ENCODE measurements at places on chromosomes 5 and 9.

DNA sequence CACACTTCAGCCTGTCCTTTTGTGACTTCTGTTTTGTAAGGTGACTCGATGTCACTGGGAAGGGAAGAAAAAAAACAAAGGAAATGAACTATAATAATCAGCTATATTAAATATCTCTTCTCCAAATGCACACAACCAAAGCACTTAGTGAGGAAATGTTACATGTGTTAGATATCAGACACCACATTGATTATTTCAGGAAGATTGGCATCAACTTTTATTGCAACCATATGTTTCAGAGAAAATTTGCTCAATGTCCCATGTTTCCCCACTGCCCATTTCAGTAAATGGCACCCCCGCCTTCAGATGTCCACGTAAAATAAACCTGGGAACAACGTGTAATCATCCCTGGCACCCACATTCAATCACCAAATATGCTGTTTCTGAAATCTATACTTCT is 151.8 kb downstream of the EPB41L4A start:
- DNase-seq, result no peak

- no peak for DNase-seq
Observed at GRCh38 chr5:178423431-178423830, 166.8 kb downstream of the COL23A1 start.

GRCh38 chr9:89536145-89536574 is 38.2 kb upstream of the SEMA4D start:
- DNase-seq, result peak; percentile 64

DNA sequence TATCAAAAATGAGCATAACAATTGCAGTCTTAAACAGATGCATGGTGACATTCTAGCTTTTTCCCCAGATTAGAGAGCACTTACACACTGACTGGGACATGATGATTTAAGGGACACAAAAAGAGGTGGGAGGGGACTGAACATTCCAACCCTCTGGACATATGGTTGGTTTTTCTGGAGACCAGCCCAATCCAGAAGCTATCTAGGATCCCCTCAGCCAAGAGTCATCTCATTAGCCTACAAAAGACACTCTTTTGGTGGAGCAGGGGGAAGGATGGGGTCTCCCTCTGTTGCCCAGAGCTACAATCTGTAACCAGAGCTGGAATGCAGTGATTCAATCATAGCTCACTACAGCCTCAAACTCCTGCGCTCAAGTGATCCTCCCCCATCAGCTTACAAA is 97.3 kb upstream of the IQGAP2 start:
- DNase-seq, result no peak

DNA sequence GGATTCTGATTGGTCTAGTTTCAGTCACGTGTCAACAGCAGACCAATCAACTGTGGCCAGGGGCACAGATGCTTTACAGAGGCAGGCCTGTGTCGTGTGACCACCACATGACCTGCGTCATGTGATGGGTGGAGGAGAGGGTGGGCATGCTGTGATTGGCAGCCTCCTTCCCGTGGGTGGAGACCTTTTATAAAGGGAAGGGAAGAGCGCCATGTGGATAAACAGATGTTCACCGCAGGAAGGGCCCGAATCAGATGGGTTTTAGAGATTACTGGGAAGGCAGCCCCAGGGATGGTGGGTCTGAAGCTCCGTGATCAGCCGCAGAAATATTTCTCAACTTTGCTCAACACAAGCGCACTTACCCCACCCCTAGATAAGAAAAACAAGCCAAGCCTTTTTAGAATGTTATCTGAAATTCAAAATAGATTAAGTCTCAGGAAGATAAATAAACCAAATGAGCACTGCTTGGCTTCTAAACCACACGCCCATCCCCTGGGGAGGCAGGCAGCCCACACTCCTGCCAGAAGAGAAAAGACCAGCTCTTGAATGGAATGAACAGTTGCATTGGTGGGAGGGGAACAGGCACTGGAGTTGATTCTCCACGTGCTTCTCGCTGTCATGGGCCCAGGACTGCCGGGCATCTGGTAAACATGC is 43.6 kb downstream of the ROPN1L start:
- DNase-seq, result no peak

- no peak for DNase-seq
Observed at GRCh38 chr5:76579166-76579937, 43.9 kb downstream of the F2RL2 start.
